Activated CD4-positive, alpha-beta memory T cell treated with anti-CD3 and anti-CD28 coated beads for 36 hours (primary cell): ENCODE measurements at places on chromosomes 1 and 21.
A peak's percentile ranks its signal among the peaks of the same experiment; 100 is the strongest.

GRCh38 chr1:232066521-232066920, 439.9 kb downstream of the DISC1 start:
- DNase-seq: no peak

GRCh38 chr1:241582921-241583321, 50.7 kb downstream of the KMO start:
- DNase-seq: no peak

DNA sequence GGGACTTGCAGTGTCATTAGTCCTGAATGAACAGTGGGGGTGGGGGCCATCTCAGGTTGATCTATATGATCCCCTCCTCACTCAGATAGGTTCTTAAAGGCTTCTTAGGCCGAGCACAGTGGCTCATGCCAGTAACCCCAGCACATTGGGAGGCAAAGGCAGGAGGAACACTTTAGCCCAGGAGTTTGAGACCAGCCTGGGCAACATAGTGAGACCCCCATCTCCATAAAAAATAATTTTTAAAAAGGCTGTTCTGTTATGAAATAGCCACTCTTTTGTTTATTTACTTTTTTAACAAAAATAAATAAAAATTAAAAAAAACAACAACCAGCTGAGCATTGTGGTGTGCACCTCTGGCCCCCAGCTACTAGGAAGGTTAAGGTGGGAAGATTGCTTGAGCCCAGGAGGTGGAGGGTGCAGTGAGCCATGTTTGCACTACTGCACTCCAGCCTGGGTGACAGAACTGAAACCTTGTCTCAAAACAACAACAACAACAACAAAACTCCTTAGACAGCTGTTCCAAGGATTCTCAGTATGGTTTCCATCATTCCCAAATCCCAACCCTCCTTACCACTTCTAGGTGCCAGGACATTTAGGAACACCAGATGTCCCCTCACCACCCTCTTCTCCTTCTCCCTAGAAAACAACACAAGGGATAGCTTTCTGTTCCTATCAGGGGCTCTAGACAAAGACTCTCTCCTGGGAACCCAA, 2.0 kb upstream of the TRAPPC3 start:
- DNase-seq: no peak

GRCh38 chr21:37546949-37547614, 180.5 kb downstream of the DYRK1A start:
- DNase-seq: no peak

DNA sequence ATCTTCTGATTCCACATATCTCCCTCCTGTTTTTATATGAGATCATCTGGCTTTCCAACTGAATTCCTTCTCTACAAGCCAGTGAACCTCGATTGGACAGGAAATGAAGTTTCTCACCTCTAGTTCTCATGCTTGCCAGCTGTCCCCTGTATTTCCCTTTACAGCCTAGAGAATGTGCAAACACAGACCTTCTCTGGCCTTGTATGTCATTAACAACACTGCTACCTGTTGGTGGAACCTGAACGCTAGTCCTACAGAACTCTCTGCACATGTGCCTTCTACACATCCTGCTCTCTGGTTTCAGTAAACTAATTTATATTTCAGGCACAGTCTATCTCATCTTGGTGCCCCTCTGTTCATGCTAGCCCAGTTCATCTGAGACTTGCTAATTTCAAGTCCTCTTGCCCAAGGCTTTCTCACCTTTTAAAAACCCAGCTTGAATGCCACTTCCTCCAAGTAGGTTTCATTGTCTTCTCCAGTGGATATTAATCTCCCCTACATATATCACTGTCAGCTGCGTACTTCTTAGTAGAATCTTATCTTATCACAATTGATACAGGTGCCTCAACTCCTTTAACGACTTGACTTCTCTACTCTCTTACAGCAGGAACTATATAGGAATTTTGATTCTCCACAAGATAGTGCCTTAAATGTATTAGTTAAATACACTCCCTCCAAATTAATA, 549.9 kb downstream of the PLPP3 start:
- DNase-seq: no peak

- no peak for DNase-seq
Observed at GRCh38 chr1:193658691-193659090, 472.3 kb upstream of the B3GALT2 start.

DNA sequence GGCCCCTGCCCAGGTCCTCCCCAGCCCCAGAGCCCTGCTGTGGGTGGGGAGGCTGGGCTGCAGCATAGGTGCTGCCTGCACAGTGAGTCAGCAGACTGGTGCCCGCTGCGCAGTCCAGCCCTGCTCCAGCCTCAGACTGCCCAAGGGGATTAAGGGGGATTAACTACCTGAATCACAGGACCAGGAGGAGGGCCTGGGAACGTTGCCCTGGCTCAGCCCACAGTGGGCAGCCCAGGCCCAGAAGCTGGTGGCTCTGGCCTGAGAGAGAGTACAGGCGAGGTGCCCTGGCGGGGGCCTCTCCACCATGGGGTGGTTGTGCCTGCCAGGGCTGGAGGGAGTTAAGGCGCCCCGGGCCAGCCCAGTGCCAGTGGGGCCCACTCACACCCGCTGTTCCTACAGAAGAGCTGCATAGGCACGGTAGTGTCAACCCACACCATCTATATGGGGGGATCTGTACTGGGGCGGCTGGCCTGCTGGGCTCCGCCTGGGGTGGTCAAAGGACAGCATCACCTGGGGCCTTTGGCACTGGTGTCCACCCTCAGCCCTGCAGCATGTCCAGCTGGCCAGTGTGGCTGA, 2.3 kb downstream of the OBSCN start:
- DNase-seq: no peak

DNA sequence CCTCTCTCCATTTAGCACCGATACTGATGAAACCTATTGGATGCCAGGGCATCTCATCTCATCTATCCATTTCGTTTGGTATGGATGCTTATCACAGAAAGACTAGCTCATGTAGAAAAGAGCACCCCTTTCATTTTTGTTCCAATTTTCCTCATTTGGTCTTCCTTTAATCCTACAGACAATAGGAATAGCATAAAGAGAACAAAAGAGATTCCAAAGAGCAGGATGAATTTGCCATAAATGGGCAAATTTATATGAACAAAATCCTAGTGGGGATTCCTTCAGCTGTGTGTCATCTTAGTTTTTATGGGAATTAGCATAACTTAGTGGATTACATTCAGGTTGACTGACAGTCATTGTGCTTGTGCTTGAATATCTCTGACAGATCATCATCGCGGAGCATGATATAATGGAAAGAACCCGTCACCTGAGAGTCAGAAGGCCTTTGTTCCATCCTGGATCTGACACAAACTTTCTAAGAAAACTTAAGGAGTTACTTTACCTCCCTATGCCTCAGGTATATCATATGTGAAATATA, 777.5 kb upstream of the ADGRL2 start:
- no peak for DNase-seq

- DNase-seq: no peak
Observed at GRCh38 chr1:39332291-39332690, 127.8 kb downstream of the MACF1 start.

- DNase-seq: no peak
Observed at GRCh38 chr1:227263869-227264268, 54.4 kb downstream of the CDC42BPA start.

- no peak for DNase-seq
Observed at GRCh38 chr1:84889437-84889836, 3.6 kb downstream of the LPAR3 start.

DNA sequence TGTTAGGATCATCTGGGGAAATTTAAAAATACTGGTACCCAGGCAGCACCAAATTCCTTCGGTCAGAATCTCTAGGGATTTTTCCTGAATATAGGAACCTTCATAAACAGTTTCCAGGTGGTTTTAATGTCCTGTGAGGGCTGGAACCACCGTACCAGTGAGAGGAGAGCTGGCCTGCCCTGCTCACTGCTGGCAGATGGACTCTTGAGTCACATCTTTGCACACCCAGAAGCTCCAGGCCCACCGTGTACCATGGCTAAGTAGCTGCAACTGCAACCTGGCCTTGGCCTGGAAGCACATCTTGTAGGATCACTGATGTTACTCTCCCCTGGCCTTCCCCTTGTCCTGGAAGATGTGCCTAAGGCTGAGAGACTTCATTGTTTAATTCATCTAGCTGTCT, 181.5 kb downstream of the DISC1 start:
- DNase-seq: no peak

DNA sequence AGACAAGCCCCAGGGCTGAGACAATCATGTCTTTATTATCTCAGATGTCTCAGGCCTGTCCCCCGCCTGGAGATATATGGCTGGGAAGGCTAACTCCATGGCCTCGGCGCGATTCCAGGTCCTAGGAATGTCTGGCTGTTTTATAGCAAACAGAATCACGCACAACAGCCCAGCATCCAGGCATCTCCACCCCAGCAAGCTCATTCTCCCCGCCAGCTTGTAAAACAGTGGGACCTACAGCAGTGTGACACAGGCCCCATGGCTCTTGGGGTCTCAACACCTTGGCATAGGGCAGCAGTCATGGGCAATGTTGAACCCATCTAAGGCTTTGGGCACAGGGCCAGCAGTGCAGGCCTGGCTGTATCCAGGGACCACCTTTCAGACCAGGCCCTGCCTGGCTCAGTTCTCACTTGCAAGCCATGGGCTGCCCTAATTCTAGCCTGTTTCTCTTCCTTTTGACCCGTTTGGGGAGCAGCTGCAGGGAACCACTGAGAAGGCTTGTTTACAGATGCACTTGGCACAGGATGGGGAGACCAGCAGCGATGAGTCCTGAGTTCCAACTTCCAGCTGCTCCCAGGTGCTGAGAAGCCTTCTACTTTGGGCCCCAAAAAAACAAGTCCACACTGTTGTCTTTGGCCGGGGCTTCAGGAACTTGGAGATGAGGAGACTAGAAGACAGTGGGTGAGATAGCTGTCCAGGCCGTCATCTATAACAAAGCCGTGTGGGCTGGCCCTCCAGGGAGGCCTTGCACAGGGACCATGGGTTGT, 34.4 kb downstream of the WNT4 start:
- DNase-seq: peak; percentile 7
